NCI-H1105 (cell line): ENCODE measurements at places on chromosomes 5 and 9.

GRCh38 chr5:73962801-73963425 lies 336.9 kb downstream of the ARHGEF28 start:
- no peak for DNase-seq

DNA sequence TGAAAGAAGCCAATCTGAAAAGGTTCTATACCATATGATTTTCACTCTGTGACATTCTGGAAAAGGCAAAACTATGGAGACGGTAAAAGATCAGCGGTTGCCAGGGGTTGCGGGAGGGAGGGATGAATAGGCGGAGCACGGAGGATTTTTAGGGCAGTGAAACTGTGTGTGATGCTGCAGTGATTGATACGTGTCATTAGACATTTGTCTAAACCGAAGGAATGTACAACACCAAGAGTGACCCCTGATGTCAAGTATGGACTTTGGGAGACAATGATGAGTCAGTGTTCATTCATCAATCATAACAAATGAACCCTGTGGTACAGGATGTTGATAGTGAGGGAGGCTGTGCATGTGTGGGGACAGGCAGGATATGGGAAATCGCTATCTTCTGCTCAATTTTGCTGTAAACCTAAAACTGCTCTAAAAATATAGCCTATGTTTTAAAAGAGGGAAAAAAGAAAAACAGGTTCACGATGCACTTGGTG lies 34.4 kb downstream of the ERGIC1 start:
- no peak for DNase-seq

DNA sequence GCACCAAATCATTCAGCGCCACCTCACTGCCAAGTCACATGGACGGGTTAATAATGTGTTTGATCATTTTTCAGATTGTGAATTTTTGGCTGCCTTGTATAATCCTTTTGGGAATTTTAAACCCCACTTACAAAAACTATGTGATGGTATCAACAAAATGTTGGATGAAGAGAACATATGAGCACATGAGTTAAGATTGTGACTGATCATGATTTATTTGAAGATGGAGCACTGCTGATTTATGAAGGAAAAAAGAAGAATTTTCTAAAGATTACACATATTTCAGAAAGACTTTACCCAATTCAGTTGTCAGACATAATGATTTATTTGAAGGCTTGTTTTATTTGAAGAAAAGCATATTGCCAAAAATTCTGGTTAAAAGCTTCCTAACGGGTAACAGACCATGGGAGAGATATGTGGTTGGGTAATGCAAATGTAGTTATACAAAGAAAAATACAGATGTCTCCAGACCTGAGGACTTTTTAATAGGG lies 37.4 kb downstream of the TNFAIP8 start:
- DNase-seq: no peak

DNA sequence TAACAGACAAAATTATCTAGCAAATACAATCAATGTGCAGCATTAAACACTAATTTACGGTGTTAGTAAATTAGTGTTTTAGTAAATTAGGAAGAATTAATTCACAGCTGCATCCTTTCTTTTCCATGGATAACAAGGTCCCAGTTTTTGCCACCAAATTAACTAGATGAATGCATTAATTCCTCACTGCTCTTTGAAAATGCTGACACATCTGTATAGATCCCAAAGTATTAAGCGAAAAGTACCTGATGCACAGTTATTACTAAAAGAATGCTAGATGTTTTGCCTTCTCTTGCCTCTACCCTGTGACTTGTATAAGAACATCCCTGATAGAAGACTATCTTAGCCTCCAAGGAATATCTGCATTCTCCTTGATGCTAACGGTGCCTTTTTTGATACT lies 612.7 kb upstream of the DMAC1 start:
- no peak for DNase-seq

DNA sequence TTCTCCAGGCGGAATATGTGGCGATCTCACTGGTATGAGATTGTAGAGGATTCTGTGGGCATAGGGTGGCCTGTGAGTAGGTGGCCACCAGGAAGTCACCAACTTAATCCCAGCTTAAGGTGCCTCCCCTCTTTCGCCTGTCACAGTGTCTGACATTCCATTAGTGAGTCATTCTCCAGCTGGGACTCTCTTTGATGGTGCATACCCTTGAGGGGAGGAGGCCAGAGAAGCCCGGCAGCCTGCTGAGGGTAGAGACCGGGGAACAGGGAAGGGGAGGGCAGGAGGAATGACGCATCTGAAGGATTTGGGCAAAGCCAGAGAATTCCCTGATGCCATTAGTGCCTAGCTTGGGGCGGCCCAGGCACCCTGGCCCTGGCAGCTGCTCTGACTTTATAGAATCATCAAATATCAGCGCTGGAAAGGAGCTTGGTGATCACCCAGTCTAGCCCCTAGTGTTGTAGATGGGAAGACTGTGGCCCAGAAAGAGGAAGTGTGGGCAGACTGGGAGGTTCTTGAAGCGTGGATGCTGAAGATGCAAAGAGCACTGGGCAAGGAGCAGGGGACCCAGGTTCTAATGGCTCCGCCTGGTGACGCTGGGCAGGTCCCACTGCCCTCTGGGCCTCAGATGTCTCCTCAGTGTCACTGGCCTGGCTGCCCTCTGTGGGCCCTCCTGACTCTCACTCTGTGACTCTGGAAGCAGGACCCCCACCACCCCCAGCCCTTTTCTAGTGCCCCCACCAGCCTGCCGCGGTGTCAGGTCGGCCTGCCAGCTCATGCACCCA lies 41.4 kb downstream of the DAB2IP start:
- no peak for DNase-seq

DNA sequence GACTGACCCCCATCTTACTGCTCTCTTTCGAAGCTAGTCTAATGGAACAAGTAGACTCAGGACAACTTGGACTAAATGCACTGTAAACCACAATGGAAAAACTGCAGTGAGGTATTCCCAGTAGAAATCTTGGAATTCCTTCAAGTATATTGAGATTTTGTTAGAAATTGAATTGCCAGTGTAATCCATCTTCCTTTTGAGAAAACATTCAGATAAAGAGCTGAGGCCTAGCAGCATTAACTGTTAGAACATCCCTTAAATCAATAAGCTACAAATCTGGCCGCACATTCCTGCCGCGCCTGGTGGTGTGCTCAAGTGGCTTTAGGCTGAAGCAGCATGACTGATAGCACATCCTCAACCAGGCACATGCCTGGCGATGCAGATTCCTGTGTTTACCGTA lies 29.3 kb downstream of the PPIC start:
- no peak for DNase-seq

DNA sequence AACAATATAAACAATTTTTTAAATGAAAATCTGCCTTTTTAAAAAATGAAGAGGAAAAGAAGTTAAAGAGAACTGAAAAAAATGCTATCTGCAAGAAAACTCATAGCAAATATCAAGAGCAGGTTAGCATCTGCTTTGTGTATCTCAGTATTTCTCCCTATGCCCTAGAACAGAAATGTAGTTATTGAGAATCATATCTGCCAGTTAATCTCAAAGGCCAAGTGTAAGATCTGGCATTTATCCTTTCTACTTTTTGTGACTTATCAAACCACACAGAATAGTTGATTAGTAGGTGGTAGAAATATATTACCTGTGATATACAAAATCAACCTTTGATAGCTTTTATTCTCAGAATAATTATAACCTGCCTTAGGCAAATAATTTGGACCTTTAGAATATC lies 1699.8 kb downstream of the EFNA5 start:
- DNase-seq: no peak

GRCh38 chr5:89128906-89129625 lies 246.1 kb upstream of the MEF2C start:
- no peak for DNase-seq

GRCh38 chr9:98732091-98732490 lies 23.4 kb upstream of the GABBR2 start:
- DNase-seq: no peak

- DNase-seq: no peak
Measured at GRCh38 chr5:112682621-112683061, 55.0 kb upstream of the APC start.

DNA sequence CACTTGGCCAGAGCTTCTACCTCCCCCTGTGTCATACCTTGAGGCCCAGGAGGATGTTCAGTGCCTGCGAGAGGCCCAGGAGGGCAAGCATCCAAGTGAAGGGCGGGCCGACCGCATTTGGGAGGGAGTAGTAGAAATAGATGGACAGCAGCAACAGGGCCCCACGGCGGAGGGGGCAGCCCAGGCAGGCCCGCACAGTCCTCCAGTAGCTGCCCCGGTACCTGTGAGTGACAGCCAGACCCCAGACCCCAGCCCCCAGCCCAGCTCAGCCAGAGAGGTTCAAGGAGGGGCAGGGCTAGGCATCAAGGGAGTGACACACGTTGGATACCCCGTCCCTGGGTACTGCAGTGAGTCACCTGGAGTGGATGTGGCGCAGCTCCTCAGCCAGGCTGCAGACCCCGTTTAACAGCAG lies 1.4 kb downstream of the STING1 start:
- DNase-seq: no peak

DNA sequence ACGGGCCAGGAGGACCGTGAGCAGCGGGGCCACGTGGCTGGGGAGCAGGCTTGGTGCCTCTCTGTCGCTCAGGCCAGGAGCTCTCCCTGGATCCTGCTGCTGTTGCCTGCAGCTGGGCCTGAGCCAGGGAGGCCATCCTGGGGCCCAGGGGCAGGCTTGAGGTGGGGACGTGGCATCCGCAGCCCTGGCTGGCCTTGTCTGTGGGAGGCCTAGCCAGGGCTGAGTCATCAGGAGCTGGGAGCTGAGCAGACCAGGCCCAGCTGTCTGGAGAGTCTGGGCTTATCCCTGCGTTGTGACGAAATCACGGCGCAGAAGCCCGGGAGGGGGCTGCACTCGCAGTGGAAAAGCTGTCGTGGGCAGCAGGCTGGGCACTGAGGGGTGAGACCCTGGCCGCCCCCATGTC lies 138.8 kb upstream of the COL5A1 start:
- DNase-seq: no peak

GRCh38 chr9:134709512-134710270 lies 68.1 kb downstream of the COL5A1 start:
- no peak for DNase-seq

- DNase-seq: no peak
Measured at GRCh38 chr5:112635771-112636731, 101.6 kb upstream of the APC start.

DNA sequence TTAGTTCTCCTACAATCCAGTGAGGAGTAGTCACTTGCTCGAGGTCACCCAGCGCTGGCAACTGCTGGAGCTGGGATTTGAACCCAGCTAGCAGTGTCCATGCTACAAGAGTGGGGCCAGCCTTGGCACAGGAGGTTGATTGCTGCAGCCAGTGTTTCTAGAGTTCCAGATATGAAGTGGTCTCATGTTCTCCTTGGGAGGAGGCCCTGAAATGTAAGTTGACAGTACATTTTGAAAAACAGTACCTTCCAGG lies 802 bp downstream of the CCDC107 start:
- peak; percentile 20 for DNase-seq

GRCh38 chr5:5751498-5751897 lies 329.0 kb downstream of the ICE1 start:
- no peak for DNase-seq

- DNase-seq: no peak
Measured at GRCh38 chr5:119329666-119330065, 26.2 kb upstream of the TNFAIP8 start.

DNA sequence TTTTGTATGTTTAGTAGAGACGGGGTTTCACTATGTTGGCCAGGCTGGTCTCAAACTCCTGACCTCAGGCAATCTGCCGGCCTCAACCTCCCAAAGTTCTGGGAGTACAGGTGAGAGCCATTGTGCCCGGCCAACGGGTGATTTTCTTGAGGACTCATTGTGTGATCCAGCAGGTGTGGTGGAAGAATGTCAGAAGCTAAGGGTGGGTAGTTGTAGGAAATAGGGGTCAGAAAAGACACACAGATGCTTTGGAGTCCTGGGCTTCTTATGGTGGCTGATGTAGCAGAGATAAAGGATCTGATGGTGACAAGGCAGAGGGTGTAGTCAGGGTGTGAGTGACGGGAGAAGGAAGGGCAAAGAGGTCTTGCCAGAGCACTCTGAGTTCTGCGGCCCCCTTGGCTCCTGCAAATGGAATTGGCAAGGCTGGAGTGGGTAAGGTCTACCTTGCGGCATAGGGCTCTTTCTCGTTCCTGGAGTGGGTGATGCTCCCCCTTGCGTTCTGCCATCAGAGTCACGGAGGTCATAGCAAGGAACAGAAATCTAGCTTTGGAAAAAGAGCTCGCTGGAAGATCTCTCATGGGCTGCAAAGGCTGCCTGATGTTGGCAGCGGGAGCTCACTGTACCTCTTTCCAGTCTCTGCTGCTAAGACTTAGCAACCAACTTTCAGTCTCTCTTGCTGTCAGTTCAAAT lies 97.2 kb downstream of the SREK1 start:
- no peak for DNase-seq

- no peak for DNase-seq
Measured at GRCh38 chr5:109324351-109324750, 85.4 kb downstream of the PJA2 start.

GRCh38 chr5:151224372-151224771 lies 480 bp upstream of the CCDC69 start:
- DNase-seq: no peak

DNA sequence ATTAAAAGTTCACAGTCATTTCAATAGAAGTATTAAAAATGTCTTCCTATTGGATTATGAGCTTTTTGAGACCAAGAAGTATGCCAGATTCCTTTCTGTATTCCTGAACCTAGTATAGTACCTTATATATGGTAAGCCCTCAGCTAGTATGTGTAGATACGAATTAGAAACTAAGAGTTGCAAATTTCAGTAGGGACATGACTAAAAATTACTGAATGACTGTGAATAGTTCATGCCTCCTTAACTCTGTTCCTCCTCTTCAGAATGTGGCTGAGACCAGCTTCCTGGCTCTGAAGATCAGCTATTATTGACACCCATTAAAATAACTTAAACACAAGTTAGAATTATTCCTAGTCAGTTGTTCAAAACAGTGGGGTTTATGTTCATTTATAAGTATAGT lies 19.7 kb downstream of the KDM3B start:
- no peak for DNase-seq

- DNase-seq: no peak
Measured at GRCh38 chr9:1469996-1470395, 419.8 kb downstream of the DMRT2 start.

DNA sequence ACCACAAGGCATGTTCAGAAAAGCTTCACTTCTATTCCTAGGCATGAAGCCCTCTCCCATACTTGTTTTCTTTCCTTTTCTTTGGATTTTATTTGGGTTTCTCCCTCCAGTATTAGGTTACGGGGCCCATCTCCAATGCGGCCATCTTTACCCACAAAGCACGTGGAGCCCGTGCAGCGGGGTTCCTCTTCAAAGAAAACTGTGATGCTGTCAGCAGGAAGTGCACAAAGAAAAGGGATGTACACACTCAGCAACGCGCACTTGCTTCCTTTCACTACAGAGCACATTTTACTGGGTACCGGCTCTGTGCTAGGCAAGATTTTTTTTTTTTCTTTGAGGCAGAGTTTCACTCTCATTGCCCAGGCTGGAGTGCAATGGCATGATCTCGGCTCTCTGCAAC lies 106.6 kb downstream of the COL23A1 start:
- no peak for DNase-seq

DNA sequence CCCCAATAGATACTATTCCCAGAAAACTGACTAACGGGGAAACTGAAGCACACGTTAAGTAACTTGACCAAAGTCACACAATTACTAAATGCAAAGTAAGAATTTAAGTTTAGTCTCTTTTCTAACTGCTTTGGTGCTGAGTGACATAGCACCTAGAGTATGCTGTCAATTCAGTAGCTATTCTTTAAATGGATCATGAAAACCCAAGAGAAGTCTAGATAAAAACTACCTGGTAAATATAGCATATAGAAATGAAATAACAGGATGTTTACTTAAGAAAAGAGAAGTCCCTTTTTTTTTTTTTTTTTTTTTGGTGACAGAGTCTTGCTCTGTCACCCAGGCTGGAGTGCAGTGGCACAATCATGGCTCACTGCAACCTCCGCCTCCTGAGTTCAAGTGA lies 129.2 kb downstream of the PDE4D start:
- no peak for DNase-seq
